Naive thymus-derived CD4-positive, alpha-beta T cell (primary cell): ENCODE measurements at places on chromosomes 4 and X. TPM values are rescaled to one million over a fixed set of nuclear protein-coding genes. Genes with fewer than 3 reads are reported as not detected.
A peak's percentile ranks its signal among the peaks of the same experiment; 100 is the strongest.

GRCh38 chr4:172838943-172839342 is 329.7 kb upstream of the GALNT7 start:
- H3K4me1 ChIP-seq: no peaks in the 10 kb centered on the region
- no peaks in the 10 kb centered on the region for H3K27me3 ChIP-seq
- H3K27ac ChIP-seq: no peak overlapping the region
- H3K4me3 ChIP-seq: no peak overlapping the region
- H3K36me3 ChIP-seq: no peaks in the 10 kb centered on the region

Gene CYLC1
- not detected for total RNA-seq

- DNase-seq: no peak
- H3K4me3 ChIP-seq: no peak overlapping the region
- H3K27me3 ChIP-seq: no peaks in the 10 kb centered on the region
- H3K27ac ChIP-seq: no peak overlapping the region
Measured at GRCh38 chrX:30144971-30145731, 70.2 kb upstream of the MAGEB2 start.

- no peaks in the 10 kb centered on the region for H3K4me1 ChIP-seq
- H3K4me3 ChIP-seq: no peak overlapping the region
- no peak overlapping the region for H3K27ac ChIP-seq
- H3K27me3 ChIP-seq: no peaks in the 10 kb centered on the region
- H3K36me3 ChIP-seq: no peaks in the 10 kb centered on the region
- no peak for DNase-seq
Measured at GRCh38 chrX:150768580-150769190, 75.5 kb downstream of the MTMR1 start.

Gene MAGEA2
- not detected for total RNA-seq

Gene FGB
- total RNA-seq: not detected

Gene UGT2A1
- not detected for total RNA-seq

- no peak for DNase-seq
- no peaks in the 10 kb centered on the region for H3K27me3 ChIP-seq
- H3K27ac ChIP-seq: no peak overlapping the region
- H3K36me3 ChIP-seq: no peaks in the 10 kb centered on the region
- peaks cover 7% of the 10 kb centered on the region for H3K4me1 ChIP-seq
- no peak overlapping the region for H3K4me3 ChIP-seq
Measured at GRCh38 chrX:53071064-53071463, 11.1 kb upstream of the TSPYL2 start.

DNA sequence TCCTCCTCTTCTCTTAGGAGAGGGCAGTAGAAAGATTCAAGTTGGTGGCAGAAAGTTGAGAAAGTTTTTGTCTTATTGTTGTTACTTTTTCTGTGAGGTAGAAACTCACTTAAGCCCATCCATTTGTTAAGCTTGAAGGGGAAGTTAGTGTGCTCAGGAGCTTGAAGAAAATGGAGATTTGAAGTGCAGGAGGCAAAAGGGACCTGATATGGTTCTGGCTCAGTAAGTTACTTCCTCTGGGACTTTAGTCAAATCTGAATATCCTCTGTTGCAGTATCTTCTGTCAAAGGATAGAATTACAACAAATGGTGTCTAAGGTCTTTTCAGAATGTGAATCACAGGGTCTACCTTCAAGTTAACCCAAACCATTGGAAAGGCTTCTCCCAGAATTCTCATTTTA is 46.2 kb downstream of the CXCL13 start:
- DNase-seq: no peak
- no peaks in the 10 kb centered on the region for H3K27me3 ChIP-seq
- no peak overlapping the region for H3K4me3 ChIP-seq

GRCh38 chr4:114694770-114695169 is 96.2 kb downstream of the UGT8 start:
- no peak overlapping the region for H3K4me3 ChIP-seq
- no peak for DNase-seq
- no peak overlapping the region for H3K27ac ChIP-seq
- no peaks in the 10 kb centered on the region for H3K27me3 ChIP-seq
- H3K36me3 ChIP-seq: no peaks in the 10 kb centered on the region

Gene EXOSC9
- total RNA-seq: 44.2 TPM

Gene OTUD4
- total RNA-seq: 65.4 TPM

- H3K4me3 ChIP-seq: no peak overlapping the region
- no peaks in the 10 kb centered on the region for H3K27me3 ChIP-seq
- no peaks in the 10 kb centered on the region for H3K4me1 ChIP-seq
- H3K27ac ChIP-seq: no peak overlapping the region
- no peaks in the 10 kb centered on the region for H3K36me3 ChIP-seq
- DNase-seq: no peak
Measured at GRCh38 chr4:115660465-115660864, 547.0 kb upstream of the NDST4 start.

DNA sequence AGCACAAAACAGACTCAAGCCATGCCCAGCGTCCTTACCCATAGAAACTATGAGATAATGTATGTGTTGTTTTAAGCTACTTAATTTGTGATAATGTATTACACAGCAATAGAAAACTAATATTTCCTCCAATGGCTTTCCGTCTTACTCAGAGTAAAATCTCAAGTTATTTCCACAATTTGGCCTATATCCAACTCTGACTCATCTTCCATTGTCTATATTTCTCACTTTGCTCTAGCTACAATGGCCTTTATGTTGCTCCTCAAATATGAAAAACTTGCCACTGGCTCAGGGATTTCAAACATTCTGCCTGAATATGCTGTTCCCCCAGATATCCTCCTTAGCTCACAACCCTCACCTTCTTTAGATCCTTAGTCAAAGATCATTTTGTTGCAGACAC is 31.6 kb downstream of the IQCM start:
- no peak overlapping the region for H3K4me3 ChIP-seq
- no peaks in the 10 kb centered on the region for H3K27me3 ChIP-seq
- H3K27ac ChIP-seq: no peak overlapping the region

DNA sequence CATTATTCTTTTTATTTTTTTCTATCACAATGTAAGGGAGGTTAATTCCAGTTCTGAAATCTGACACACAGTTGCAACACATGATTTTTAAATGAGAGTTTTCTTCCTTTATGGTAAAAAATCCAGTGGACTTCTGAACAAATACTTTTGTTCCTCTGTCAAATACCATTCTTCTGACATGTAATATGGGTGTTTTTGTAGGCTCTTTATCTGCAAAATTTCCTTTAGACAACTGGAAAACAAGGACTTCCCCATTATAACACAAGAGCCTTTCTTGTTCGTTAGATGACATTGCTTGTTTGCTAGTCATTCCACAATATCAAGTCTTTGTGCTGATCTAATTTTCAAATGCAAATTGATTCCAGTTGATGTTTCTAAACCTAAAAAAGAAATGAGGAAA is 7.7 kb downstream of the FANCB start:
- no peak overlapping the region for H3K4me3 ChIP-seq
- no peak overlapping the region for H3K27ac ChIP-seq
- H3K4me1 ChIP-seq: no peaks in the 10 kb centered on the region
- no peaks in the 10 kb centered on the region for H3K27me3 ChIP-seq
- no peaks in the 10 kb centered on the region for H3K36me3 ChIP-seq

GRCh38 chr4:165384598-165384997 is 5.8 kb downstream of the CPE start:
- no peaks in the 10 kb centered on the region for H3K4me1 ChIP-seq
- no peaks in the 10 kb centered on the region for H3K27me3 ChIP-seq
- no peak overlapping the region for H3K4me3 ChIP-seq
- no peaks in the 10 kb centered on the region for H3K36me3 ChIP-seq
- no peak overlapping the region for H3K27ac ChIP-seq

DNA sequence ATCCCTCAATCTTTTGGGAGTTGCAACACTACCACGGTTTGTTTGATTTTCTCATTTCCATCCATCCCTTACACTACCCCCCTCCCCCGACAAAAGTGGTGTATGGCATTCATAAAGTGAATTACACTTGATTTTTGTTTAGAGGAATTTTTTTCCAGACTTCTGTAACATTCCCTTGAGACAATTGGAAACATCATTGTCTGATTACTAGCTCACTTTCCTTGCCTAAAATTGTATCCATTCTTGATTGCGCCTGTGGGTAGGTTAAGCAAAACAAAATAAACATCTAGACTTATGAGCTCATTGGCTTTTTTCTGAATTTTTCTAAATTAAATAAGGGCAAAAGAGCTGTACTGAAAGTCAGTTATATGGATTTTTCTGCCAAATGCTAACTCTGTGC is 3.5 kb downstream of the GPC3 start:
- no peak overlapping the region for H3K27ac ChIP-seq
- H3K27me3 ChIP-seq: no peaks in the 10 kb centered on the region
- DNase-seq: no peak
- H3K4me3 ChIP-seq: no peak overlapping the region
- H3K36me3 ChIP-seq: no peaks in the 10 kb centered on the region
- no peaks in the 10 kb centered on the region for H3K4me1 ChIP-seq

Gene MTHFD2L
- total RNA-seq: 10.4 TPM

GRCh38 chr4:148015058-148015457 is 283.2 kb downstream of the ARHGAP10 start:
- H3K27me3 ChIP-seq: no peaks in the 10 kb centered on the region
- no peak for DNase-seq
- no peak overlapping the region for H3K27ac ChIP-seq
- H3K4me1 ChIP-seq: no peaks in the 10 kb centered on the region
- H3K36me3 ChIP-seq: no peaks in the 10 kb centered on the region

Gene TLR1
- 17.7 TPM for total RNA-seq

GRCh38 chrX:107562482-107562881 is 65.8 kb upstream of the PRPS1 start:
- no peak overlapping the region for H3K4me3 ChIP-seq
- no peaks in the 10 kb centered on the region for H3K27me3 ChIP-seq
- no peak overlapping the region for H3K27ac ChIP-seq
- H3K36me3 ChIP-seq: no peaks in the 10 kb centered on the region
- no peaks in the 10 kb centered on the region for H3K4me1 ChIP-seq
- DNase-seq: no peak

DNA sequence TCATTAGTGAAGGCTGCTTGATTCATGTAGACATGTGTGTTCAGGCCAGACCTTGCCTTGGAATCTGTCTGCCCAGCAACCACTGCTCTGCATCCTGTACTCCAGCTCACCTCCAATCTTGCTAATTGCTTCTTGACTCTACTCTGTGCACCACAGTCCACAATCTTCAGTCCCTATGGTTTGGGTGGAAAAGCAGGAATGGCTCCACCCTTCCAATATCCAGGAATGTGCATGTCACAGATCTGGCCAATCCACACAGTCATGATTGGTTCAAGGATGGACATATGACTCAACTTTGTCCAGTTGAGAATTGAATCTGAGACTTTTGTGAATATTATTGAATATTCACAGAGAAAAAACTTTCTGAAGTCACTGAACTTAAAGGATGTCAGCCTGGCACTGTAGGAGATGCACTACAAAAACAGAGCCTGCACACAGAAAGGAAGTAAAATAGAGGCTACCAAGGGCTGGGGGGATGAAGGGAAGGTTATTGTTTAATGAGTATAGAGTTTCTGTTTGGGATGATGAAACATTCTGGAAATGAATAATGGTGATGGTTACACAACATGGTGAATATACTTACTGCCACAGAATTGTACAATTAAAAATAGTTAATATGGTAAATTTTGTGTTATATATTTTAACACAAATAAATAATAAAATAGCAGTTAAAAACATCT is 161.3 kb upstream of the USP38 start:
- no peak overlapping the region for H3K4me3 ChIP-seq
- no peak overlapping the region for H3K27ac ChIP-seq
- H3K4me1 ChIP-seq: no peaks in the 10 kb centered on the region
- H3K27me3 ChIP-seq: no peaks in the 10 kb centered on the region
- H3K36me3 ChIP-seq: no peaks in the 10 kb centered on the region
- DNase-seq: no peak

Gene HPGD
- total RNA-seq: 13.5 TPM

Gene VSIG4
- not detected in 2 replicates for total RNA-seq

Gene POU4F2
- total RNA-seq: not detected

GRCh38 chr4:153816542-153816941 is 27.7 kb upstream of the SFRP2 start:
- no peak for DNase-seq
- H3K36me3 ChIP-seq: no peaks in the 10 kb centered on the region
- H3K4me1 ChIP-seq: no peaks in the 10 kb centered on the region
- no peak overlapping the region for H3K27ac ChIP-seq
- no peaks in the 10 kb centered on the region for H3K27me3 ChIP-seq
- H3K4me3 ChIP-seq: no peak overlapping the region

Gene SMIM10
- 0.23 TPM in 1 of 2 replicates, not detected in the other for total RNA-seq

Gene ZNF711
- total RNA-seq: 1.6 TPM

GRCh38 chr4:182062936-182063335 is 180.3 kb upstream of the TENM3 start:
- H3K27me3 ChIP-seq: no peaks in the 10 kb centered on the region
- no peaks in the 10 kb centered on the region for H3K36me3 ChIP-seq
- DNase-seq: no peak
- no peaks in the 10 kb centered on the region for H3K4me1 ChIP-seq
- H3K27ac ChIP-seq: no peak overlapping the region
- no peak overlapping the region for H3K4me3 ChIP-seq

- peaks cover 22% of the 10 kb centered on the region for H3K4me1 ChIP-seq
- no peaks in the 10 kb centered on the region for H3K27me3 ChIP-seq
- H3K27ac ChIP-seq: no peak overlapping the region
- DNase-seq: no peak
Measured at GRCh38 chrX:54180403-54180802, 2.7 kb downstream of the FAM120C start.

Gene MAB21L2
- total RNA-seq: not detected

DNA sequence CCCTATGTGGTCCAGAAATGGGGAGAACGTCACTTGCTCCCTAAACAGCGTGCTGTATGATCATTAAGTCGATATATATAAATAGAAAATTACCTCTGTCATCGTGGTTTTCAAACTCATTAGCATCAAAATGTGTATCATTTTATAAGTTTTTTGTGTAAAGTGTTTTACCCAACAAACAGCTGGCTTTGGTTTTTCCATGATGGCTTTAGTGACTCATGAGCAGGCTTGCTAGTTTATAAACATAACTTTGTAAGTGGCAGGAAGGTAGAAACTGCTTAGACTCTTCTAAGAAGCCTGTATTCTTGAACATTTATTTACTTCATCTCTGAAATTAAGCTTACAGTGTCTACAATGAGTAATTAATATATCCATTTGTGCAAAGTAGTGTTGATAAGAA is 108.4 kb upstream of the DIPK2B start:
- no peak overlapping the region for H3K4me3 ChIP-seq
- H3K27me3 ChIP-seq: no peaks in the 10 kb centered on the region
- no peak for DNase-seq
- H3K27ac ChIP-seq: no peak overlapping the region
- no peaks in the 10 kb centered on the region for H3K4me1 ChIP-seq

- H3K36me3 ChIP-seq: no peaks in the 10 kb centered on the region
- peaks cover 10% of the 10 kb centered on the region for H3K4me1 ChIP-seq
- peak overlapping the region; percentile 93 for H3K27ac ChIP-seq
- H3K27me3 ChIP-seq: no peaks in the 10 kb centered on the region
- DNase-seq: no peak
Measured at GRCh38 chrX:15790769-15791290, 546 bp downstream of the ZRSR2 start.
